ENCODE measurements at places on chromosomes 16 and 17. TPM values are rescaled to one million over a fixed set of nuclear protein-coding genes. Genes with fewer than 3 reads are reported as not detected.
A peak's percentile ranks its signal among the peaks of the same experiment; 100 is the strongest.

DNA sequence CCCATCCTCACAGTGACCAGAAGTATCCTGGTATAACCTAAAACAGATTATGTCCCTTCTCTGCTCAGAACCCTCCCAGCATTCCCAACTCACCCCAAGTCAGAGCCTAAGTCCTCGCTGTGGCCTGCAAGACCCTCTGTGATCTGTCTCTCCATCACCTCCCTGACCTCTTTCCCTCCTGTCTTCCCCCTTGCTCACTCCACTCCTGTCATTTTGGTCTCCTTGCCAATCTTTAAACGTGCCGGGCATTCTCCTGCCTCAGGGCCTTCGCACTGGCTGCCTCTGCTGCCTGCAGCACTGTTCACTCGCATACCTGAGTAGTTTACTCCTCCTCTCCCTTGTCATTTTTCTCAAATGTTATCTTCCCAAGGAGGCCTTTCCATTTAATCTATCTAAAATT, 97.7 kb downstream of the GSG1L start:
- DNase-seq: no peak

- no peak for DNase-seq
Measured at GRCh38 chr16:938136-938535, 32.6 kb downstream of the LMF1 start.

The KRTAP9-8 gene
- not detected for total RNA-seq

- DNase-seq: no peak
Measured at GRCh38 chr17:789160-789840, 7.1 kb downstream of the MRM3 start.

GRCh38 chr16:25189305-25189704, 27.4 kb upstream of the AQP8 start:
- no peak for DNase-seq

DNA sequence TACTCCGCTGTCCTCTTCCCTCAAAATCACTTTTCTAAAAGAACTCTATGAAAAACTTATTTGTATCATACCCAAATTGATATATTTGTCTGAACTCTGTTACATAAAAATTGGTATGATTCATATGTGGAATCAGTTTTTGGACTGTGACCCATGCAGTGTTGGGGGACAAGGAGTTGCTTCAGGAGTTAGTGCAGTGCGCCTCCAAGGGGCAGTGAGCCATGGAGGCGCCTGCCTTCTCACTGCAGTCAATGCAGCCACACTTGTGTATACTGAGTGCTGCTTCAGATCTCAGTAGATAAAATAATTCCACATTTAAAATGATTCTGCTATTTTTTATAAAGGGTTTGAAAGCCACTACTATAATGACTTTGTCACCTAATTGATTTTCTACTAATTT, 32.5 kb downstream of the DGKE start:
- DNase-seq: no peak

DNA sequence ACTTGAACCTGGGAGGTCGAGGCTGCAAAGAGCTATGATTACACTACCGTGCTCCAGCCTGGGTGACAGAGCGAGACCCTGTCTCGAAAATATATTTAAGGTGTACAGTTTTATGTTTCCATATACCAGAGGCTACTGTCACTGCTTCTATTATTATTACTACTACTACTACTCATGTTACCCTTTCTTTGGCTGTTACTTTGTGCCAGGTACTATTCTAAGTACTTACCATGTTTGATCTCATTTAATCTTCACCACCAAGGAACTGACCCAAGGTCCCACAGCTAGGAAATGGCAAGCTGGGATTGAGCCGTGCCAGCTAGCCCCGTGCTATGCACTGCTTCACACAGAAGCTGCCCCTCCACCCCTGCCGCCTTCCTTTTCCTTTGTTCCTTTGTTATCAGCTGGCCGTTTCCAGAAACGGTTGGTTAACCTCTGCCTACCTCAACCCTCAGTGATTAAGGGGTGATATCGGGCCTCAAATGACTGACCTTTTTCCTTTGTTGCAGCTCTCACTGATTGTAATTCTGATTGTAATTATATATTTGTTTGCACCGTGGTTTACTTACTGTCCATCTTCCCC, 78.4 kb downstream of the ABCC1 start:
- DNase-seq: no peak

The LGALS9B gene
- 0.45 TPM for total RNA-seq

GRCh38 chr16:12257926-12258561, 281.5 kb downstream of the SNX29 start:
- DNase-seq: no peak

The AMZ2 gene
- 79.9 TPM for total RNA-seq

The ADGRG1 gene
- total RNA-seq: 3.7 TPM

GRCh38 chr16:51035711-51036110, 115.4 kb downstream of the SALL1 start:
- no peak for DNase-seq

DNA sequence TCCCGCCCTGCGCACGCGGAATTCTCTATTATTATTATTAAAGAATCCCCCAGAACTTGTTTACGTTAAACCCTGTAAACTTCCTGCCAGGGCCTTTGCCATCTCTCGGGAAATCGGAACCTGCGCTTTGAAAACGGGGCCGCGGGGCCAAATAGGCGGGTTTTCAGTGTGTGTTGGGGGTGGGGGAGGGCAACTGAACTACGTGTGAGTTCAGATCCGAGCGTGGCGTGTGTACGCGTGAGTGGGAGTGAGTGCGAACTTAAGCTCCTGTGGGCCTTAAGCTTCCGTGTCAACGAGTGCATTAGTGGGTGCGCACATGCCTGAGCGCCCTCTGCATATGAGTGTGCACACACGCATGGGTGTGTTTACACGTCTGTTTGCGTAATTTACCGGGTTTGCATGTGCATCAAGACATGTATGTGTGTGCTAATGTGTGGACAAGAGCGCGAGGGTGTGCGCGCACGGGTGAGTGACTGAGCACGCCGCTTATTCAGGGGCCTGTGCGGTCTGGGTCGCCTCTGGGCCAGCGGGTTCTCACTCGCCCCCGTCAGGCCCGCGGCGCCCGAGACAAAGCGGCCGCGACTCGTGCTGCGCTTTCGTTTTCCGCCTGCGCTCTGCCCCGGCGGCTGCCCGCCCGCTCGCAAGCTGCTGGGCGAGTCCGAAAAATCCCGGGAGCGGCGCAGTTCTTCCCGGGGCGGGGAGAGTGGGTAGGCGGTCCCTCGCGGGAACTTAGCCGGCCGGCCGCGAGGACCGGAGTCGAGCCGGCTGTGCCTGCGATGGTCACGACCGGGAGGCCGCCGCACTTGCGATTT, 1.2 kb upstream of the FOXF1 start:
- DNase-seq: no peak

- no peak for DNase-seq
Measured at GRCh38 chr16:81902025-81902424, 109.2 kb downstream of the SDR42E1 start.

GRCh38 chr16:53968454-53968853, 264.5 kb downstream of the FTO start:
- no peak for DNase-seq

DNA sequence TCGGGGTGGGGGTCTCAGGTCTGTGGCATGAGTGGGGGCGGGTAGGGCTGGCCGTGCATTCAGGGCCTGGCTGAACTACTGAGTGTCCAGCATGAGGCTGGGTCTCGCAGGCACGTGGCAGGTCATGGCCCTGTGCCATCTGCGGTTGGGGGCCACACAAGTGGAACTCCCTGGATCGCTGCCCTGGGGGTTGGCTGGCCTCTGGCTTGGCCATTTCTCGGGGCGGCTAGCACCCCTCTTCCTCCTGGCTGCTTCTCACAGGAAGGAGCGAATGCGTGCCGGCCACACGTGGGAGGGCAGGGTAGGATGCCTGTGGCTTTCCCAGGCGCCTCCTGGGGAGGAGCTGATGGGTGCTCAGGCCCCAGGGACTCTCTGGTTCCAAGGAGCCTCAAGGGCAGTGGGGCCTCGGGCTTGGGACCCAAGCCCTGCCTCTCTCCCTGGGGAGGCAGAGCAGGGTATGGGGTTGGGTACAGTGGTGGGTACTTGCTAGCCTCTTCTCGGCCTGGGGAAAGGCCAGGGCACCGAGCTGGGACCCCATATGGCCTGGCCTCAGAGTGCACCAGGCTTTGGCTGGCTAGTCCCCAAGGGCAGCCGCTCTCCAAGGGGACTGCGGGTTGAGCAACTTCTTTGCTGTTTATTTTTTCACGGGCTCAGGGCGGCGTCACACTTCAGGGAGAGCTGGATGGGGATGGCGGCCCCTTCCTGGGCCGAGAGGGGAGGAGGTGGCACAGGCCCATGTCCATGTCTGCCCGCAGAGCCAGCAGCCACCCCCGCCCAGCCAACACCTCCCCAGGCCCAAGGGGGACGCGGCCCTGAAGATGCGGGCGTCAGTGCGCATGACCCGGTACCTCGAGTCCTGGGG, 37.5 kb downstream of the ADCY7 start:
- no peak for DNase-seq

GRCh38 chr16:19517424-19518089, 4.3 kb downstream of the GDE1 start:
- peak; percentile 24 for DNase-seq
